ENCODE measurements at places on chromosomes 3 and 15. TPM values are rescaled to one million over a fixed set of nuclear protein-coding genes. Genes with fewer than 3 reads are reported as not detected.

DNA sequence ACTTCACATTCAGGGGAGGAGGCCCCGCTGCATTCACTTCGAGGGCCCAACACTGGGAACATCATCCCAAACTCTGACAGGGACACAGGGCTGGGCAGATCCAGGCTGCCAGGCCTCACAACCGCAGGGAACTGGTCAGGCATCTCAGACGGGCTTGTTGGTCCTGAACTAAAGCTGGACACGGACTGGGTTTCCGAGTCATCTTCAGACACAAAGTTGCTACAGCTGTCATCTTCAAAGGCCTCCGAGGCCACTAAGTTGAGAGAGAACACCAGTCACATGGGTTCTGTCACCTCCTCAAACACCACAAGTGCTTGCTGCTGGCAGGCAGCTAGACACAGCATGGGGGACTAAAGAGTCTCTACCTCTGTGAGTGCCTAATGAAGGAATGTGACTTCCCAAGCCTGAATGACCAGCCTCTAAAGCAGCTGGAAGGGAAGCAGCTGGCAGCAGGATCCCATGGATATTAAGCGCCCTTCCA, 50.9 kb downstream of the CAPN7 start:
- DNase-seq = no peak

GRCh38 chr3:171851660-171852058, 8.5 kb downstream of the TMEM212 start:
- no peak for DNase-seq

GRCh38 chr3:138036572-138036971, 26.6 kb downstream of the CLDN18 start:
- no peak for DNase-seq

- DNase-seq = no peak
These were observed 19.1 kb upstream of the CHST2 start for GRCh38 chr3:143100451-143100850.

GRCh38 chr15:54481819-54482218, 503.6 kb downstream of the UNC13C start:
- DNase-seq = no peak

GRCh38 chr3:122558605-122559004, 5.5 kb downstream of the PARP9 start:
- no peak for DNase-seq

DNA sequence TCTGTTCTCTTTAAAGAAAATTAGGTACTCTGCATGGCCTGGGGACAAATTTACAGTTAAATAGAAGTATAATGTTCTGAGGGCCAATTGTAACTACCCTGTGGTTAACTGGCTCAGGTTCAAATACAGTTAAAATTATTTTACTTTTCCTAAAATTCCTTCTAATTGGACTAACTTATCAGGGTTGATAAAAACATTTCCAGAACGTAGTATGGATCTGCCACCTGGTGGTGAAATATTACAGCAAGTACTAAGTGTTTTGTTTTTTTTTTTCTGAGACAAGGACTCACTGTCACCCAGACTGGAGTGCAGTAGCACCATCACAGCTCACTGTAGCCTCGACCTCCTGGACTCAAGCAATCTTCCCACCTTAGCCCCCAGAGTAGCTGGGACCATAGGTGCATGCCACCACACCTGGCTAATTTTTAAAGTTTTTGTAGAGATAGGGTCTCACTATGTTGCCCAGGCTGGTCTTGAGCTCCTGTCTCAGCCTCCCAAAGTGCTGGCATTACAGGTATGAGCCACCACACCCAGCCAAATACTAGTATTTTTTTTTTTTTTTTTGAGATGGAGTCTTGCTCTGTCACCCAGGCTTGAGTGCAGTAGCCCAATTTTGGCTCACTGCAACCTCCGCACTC, 29.2 kb downstream of the NEO1 start:
- no peak for DNase-seq

GRCh38 chr15:69946870-69947269, 150.8 kb downstream of the TLE3 start:
- no peak for DNase-seq

The C15orf39 gene
- 30.3 TPM for total RNA-seq

- DNase-seq = no peak
These were observed 170.1 kb downstream of the IL5RA start for GRCh38 chr3:2940062-2940461.

The GABRG3 gene
- total RNA-seq = not detected

GRCh38 chr3:56654460-56654859, 28.6 kb downstream of the TASOR start:
- no peak for DNase-seq

DNA sequence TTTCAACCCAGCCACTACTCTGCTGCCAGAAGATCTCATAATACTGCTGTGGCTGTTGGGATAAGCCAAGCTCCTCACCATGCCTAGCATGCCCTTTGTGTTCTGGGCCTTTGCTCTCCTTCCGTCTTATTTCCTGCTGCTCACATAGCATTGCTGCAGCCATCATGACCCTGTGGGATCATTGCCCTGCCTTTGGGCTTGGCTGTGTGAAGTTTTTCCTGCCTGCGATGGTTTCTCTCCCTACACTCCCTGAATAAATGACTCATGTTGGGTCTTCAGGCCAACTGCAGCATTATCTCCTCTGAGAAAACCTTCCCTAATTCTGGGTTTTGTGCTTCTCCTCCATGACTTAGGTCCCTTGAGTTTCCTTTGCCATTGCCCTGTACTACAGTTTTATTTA, 20.8 kb upstream of the TRA2B start:
- DNase-seq = no peak

The ASB14 gene
- not detected for total RNA-seq

The LRRK1 gene
- total RNA-seq = 0.70 TPM

The GORASP1 gene
- 12.9 TPM for total RNA-seq

The ST8SIA2 gene
- not detected for total RNA-seq

The PLA2G4E gene
- total RNA-seq = not detected
